Hepatocyte (in vitro differentiated cells): ENCODE measurements at places on chromosomes 2 and 18. TPM values are rescaled to one million over a fixed set of nuclear protein-coding genes. Genes with fewer than 3 reads are reported as not detected.

DNA sequence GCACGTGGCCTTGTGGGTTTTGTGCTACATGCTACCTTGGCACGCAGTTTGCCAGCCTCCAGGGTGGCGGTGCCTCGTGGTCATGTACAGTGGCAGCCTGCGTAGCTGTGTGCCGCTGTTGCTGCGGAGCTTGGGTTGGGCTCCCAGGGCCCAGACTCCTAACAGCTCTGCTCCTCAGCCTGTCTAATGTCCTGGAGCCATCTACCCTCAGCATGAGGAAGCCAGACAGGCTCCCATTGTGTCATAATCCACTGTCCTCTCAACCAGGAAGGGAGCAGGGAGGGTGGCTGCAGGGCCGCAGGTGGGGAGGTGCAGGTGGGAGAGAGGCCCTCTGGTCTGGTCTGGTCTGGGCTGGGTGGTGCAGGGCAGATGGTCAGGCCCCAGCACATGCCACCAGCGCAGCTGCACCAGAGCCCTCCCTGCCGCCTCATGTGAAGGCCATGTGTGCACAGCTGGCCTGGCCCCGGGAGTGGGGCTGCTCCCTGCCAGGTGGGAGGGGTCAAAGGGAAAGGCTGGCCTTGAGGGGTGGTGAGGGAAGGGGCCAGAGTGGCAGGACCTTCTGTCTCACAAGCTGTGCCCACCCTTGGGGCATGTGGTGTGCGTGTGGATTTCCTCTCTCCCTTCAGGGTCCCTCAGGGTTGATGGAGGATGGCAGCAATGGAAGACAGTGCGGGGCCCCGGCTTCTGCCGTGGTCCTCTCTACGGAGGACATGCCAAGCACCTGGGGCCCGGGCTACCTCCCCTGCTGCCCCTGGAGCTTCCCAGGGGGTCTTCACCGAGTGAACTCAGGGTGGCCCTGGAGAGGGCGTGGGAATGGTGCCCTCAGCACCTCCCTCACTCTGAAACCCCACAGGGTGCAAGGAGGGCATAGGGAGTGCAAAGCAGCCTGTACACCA is 4.8 kb downstream of the ATOH8 start:
- no peak for DNase-seq

DNA sequence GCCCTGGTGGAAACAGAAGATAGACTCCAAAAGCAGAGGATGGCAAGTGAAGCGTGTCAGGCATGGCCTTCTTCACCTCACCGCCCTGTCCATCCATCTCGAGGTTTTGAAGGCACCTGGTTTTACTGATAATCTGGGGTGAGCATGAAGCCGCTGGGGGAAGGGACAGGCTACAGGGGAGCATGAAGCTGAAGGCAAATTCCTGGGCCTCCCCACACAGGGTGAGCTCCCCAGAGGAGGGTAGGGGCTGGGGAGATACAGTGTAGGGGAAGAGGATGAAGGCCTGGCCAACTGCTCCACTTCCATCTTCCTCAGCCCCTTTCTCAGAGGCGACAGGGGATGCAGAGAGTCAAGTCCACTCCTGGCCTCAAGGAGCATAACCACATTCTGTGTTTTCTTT is 228.3 kb upstream of the SMAD2 start:
- DNase-seq: no peak

DNA sequence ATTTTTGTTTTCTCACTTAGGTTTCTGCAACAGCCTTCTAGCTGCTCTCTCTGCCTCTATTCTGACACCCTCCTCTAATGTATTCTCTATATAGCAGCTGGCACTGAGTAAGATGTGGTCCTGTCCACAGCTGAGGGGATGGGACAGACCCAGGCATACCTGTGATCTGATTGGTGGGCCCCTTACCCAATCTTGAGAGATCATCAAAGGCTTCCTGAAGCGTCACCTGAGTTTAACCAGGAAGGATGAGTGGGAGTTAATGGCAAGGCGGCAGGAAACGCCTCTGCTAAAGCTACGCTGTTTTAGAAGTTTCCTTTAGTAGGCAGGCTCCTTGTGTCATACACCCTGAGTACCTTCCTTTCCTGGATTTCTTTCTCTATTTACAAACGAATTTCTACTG is 5.7 kb upstream of the TET3 start:
- DNase-seq: no peak

GBX2 gene
- not detected in 2 replicates for total RNA-seq

DNA sequence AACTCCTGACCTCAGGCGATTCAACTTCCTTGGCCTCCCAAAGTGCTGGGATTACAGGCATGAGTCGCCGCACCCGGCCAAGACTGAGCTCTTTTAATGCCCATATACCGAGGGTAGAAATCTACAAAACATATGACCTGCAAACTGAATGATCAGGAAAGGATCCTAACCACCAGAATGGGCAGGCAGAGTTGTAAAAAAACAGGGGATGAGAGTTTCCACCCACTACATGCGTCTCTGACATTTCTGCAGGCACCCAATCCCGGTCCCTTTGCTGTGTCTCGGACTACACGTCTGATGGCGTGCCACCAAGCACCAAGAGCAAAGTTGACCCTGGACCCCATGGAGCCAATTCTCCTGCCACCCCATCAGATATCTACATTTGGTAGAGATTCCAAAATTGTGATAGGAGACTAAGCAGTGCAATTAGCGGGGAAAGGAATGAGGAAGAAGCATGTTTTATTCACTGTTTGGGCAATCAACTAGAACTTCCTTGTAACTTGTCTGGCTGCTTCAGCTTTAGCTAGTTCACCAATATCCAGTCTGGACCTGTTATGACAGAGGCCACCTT is 74.1 kb downstream of the ATP8B1 start:
- DNase-seq: peak; percentile 39

DNA sequence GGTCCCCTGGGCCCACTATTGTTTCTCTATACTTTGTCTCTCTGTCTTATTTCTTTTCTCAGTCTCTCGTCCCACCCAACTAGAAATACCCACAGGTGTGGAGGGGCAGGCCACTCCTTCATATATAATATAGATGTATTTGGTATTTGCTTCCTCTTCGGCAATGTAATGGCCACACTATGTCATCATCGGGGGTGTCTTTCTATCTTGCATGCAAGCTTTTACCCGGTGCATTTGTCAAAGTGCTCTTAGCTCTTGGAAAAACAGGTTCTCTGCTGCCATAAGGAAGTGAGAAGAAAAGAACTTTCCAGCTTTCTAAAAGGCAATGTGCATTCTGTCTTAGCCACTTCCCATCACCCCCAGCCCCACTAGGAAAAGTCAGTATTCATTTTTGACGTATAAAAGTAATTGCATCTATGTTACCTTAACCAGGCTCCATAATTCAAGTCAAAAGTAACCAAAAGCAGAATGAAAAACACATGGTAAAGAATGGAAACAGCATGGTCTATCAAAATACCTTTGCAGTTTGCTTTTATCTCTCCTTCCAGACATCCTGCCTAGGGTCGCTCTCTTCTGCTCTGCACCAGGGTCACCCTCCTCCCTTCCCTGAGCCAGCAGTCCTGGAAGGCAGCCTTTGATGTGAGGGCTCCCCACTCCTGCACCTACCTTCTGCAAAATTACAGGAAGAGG is 27.2 kb upstream of the FHL2 start:
- DNase-seq: no peak

FMNL2 gene
- 41.9 and 53.6 TPM in 2 replicates for total RNA-seq

GRCh38 chr18:23504720-23505119 is 1.4 kb downstream of the RMC1 start:
- peak; percentile 30 for DNase-seq

- DNase-seq: no peak
These were observed 24.1 kb upstream of the ZCCHC2 start for GRCh38 chr18:62498616-62499262.

ARHGEF4 gene
- 15.8 and 17.8 TPM in 2 replicates for total RNA-seq

CFC1 gene
- 12.4 and 15.1 TPM in 2 replicates for total RNA-seq

CDH7 gene
- 2.8 and 2.9 TPM in 2 replicates for total RNA-seq

CENPA gene
- 1.7 and 3.1 TPM in 2 replicates for total RNA-seq

DNA sequence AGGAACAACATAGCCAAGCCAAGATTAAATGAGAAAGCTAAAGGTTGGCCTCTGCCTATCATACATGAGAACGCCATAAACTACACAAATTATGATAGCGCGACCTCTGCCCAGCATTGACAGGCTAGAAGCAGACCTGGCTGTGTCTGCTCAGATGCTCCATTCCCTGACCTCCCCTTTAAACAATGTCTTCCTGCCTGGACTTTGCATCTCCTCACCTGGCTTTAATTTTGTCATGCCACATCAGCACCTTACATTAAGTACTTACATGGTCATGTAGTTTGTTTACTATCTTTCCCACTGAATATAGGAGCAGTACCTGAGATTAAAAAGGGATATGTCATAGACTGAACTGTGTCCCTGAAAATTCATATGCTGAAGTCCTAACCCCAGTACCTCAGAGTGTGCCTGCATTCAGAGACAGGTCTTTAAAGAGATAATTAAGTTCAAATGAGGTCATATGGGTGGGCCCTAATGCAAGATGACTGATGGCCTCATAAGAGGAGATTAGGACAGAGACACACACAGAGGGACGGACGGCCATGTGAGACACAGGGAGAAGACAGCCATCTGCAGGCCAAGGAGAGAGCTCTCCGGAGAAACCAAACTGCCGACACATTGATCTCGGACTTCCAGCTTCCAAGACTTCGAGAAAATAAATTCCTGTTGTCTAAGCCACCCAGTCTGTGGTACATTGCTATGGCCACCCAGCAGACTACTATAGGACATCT is 103.7 kb downstream of the BIN1 start:
- peak; percentile 52 for DNase-seq

- DNase-seq: no peak
These were observed 1.1 kb downstream of the ROCK2 start for GRCh38 chr2:11343368-11343649.

DNA sequence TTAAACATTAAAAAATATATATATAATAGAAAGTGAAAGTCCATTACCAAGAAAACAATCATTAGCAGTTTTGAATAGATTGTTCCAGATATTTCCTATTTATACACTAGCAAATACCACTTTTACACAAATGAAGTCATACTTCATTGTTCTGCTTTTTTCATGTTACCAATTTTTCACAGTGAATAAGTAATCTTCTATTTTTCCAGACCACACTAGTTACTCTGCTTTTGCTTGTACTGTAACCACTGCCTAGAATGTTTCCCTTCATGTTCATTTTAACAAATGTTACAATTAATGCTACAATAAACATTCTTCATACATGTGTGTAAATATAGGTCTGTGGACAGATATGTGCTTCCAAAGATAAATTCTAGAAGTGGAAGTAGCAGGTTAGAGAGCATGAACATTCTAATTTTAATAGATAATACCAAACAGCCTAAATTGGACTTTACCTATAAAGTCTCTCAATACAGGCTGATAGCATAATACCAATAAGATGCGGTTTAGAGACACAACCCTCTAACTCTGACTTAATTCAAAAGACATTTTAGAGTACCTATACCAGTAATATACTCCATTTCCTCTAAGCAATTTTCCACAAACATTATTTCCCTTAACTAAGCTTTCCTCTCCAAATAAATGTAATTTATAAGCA is 17.0 kb downstream of the ITSN2 start:
- DNase-seq: no peak

GALNT3 gene
- 48.1 and 49.9 TPM in 2 replicates for total RNA-seq

SF3B6 gene
- 131 and 158 TPM in 2 replicates for total RNA-seq

IMMT gene
- total RNA-seq: 60.1 and 63.2 TPM in 2 replicates

DNA sequence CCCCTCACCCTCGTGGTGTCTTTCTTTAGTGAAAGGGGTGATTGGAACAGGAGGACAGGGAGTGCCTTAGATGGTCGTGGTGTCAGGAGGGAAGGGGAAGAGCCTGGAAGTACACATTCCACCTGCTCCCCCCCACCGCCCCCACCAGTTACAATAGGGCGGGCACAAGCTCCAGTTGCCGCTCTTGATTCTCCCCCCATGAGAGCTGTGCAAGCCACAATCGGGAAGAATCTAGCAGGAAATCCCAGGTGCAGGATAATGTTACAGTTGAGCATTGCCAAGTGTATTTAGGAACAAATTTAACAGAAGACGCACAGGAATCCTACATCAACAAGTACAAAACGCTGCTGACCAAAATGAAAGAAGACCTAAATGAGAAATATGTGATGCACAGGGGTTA is 73.6 kb downstream of the ASAP2 start:
- DNase-seq: no peak

DNA sequence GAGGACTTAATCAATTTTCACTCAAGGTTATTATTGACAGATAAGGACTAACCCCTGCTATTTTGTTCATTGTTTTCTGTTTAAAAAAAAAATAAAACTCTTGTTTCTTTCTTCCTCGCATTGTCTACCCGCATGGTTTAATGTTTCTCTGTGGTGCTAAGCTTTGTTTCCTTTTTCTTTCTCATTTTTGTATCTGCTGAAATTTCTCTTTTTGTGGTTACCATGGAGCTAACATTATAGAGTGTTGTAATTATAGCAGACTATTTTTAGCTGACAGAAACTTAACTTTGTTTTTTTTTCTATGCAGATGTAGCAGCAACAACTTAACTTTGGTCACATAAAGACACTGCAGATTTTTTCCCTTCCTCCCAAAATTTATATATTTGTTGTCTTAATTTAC is 43.1 kb upstream of the CHN1 start:
- DNase-seq: no peak

DNA sequence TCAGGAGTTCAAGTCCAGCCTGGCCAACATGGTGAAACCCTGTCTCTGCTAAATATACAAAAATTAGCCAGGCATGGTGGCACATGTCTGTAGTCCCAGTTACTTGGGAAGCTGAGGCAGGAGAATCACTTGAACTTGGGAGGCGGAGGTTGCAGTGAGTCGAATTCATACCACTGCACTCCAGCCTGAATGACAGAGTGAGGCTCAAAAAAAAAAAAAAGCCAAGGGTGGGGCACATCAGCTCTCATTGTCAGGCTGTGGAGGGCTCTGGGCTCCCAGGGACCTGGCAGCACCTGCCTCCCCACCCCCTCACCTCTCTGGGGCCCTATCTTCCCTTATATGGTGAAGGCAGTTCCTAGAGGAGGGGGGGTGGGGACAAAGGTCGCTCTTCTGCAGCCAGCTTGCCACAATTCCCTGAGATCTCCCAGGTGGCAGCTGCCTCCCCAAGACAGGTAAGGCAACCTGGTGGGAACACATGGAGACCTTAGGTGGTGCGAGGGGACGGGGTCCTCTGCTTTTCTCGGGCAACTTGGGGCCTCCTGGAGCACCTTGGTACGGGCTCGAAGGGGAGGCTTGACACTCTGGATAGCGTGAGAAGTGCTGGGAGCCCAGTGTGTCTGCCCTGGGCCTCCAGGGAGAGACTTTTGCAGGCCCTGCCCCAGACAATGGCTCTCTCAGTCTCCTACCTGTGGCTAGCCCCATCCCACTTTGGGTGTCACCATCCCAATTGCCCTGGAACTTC is at the start of gene VIL1:
Gene VIL1 (plus strand): TSS at position 407 of the 742 bp plus-strand sequence. CDS start 4,656 bp downstream, outside the sequence.
- DNase-seq: peak; percentile 92

- peak; percentile 39 for DNase-seq
These were observed 90.3 kb downstream of the ROCK2 start for GRCh38 chr2:11254100-11254536.
